Cerebellar cortex (tissue), 1 donor: ENCODE measurements at places on chromosomes 12 and 14.

DNA sequence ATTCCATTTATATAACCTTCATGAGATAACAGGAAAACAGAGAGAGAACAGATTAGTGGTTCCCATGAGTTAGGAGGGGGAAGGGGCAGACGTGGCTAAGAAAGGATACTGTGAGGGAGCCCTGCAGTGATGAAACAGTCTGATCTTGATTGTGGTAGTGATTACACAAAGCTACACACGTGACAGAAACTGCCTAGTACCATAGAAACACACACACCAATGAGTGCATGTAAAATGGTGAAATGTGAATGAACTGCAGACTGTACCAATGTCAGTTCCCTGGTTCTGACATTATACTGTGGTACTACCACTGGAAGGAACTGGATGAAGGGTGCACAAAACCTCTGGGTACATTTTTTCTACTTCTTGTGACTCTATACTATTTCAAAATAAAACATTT is 36.9 kb downstream of the NRDE2 start:
- no peak for DNase-seq

DNA sequence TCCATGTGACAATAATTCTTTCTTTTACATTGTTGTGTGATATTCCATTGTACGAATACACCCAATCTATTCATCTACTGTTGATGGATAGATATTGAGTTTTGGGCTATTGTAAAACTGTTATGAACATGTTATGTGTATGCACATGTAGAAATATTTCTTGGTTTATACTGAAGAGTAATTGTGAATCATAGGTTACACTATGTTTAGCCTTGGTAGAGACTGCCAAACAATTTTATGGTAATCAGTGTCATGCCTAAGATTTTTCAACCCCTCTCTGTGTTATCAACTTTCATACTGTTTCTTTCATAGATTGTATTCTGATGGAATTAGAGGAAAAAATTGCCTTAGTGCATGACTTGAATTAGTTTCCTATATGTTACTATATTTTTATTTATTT is 39.5 kb downstream of the FRMD6 start:
- DNase-seq = no peak

- DNase-seq = no peak
Measured at GRCh38 chr14:104397956-104398355, 181.6 kb upstream of the C14orf180 start.

DNA sequence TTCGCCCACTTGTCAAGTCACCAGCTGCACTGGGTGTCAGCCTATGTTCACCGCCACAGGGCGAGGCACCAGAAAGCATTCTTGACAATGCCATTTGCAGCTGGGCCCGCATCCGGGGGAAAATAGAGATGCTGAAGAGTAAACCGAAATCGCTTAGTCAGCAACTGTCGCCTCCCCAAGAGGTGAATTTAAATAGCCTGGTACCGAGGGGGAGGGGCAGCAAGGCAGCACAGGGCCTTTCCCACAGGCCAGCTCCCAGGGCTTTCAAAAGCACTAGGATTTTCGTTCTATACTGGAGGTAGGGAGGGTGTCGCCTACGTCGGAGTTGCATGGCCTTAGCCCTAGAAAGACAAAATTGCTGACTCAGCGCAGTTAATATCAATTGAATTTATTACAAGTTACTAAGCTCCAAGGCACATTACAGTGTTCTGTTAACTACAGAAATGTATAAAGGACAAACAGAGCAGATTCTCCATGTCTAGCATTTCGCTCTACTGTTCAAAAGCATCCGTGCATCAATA is 4.3 kb downstream of the IRF2BPL start:
- no peak for DNase-seq

DNA sequence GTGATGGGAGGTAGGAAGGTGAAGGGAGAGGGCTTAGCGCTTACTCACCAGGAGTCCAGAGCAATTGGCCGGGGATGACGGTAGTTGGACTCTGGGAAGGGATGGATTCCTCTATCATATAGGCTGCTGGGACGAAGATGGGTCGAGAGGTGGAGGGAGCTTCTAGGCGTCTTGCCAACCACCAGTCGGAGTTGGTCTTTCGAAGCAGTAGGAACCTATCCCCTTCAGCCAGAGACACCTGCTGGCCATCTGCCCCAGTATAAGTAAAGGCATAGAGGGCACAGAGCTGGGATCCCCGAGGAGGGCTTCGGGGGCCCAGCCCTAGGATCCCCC is 657 bp downstream of the ARHGAP9 start:
- DNase-seq = no peak

DNA sequence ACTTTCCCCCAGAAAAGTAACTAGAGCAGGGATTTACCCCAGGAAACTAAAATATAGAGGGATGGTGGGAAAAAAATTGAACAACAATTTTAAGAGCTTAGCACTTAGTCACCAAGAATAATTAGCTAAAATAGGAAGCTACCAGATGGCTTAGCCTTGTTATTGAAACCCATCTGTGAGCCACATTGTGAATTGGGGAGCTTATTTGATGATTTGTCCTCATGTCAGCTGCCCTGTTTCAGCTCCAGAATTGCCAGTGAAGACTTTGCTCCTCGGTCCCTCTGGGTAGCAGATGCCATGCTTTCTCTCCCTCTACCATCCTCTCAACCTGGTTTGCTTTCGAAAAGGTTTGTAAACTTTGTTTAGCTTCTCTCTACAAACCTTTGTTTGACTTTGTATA is 67.7 kb upstream of the PTHLH start:
- peak; percentile 2 for DNase-seq

DNA sequence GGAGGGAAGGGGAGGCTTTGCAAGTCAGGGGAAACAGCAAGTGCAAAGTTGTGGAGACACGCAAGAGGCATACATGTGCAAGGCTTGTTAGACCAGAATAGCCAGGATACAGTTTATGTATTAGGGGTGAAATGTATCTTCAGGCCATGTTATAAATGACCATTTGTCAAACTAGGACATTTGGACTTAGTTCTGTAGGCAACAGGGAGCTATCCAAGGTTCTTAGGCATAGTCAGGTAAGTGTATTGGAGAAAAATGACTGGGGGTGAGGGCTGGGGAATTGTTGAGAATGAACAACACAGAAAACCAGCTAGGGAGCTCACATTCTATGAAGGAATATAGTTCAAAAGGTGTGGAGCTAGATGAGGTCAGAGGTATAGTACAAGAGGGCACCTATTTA is 42.5 kb downstream of the TPH2 start:
- no peak for DNase-seq

GRCh38 chr14:91223028-91223783 is 21.3 kb downstream of the GPR68 start:
- DNase-seq = no peak

GRCh38 chr12:90543841-90544240 is 411.1 kb downstream of the CCER1 start:
- DNase-seq = no peak

- no peak for DNase-seq
Measured at GRCh38 chr12:24172031-24172772, 222.7 kb upstream of the SOX5 start.

DNA sequence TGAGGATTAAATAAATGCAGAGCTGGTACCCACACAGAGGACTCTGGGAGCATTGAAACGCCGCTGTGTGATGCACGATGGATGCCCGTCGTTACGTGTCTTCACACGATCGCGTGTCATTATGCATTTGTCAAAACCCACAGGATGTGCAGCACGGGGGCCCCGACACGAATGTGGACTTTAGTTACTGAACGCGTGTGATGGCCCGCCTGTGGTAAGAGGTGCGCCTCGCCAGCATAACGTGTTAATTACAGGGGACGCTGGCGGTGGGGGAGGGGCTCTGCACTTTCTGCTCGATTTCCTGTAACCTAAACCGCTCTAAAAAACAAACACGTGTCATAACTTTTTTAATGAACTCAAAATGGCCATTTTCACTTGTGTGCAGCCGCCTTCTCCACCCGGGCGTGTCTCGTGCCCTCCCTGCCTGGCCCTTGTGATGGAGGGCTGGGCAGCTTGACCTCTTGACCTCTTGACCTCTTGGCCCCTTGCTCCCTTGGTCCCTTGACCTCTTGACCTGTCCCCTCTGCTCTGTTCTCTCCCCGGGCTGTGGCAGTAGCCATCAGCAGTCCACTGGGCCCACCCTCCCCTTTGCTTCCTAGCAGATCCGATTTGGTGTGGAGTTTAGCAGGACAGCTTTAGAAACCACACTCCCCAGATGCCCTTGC is 33.7 kb upstream of the GALNT9 start:
- no peak for DNase-seq

DNA sequence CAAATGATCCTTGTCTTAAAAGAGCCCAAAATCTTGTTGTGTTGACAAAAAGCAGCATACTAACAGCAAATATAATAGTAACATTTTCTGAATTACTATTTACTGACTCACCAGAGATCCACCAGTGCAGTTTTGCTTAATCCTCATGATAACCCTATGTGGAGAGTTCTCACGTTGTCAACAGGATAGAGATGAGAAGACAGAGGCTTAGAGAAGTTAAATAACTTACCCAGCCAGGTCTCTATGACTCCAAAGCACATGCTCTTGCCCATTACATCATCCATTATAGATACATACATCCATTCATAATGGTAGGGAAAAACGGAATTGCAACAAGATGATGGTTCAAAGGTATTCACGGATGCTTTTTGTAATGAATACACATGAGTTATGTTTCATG is 111.9 kb downstream of the PAX9 start:
- DNase-seq = no peak

GRCh38 chr12:28876196-28876798 is 272.8 kb upstream of the FAR2 start:
- DNase-seq = no peak

- no peak for DNase-seq
Measured at GRCh38 chr12:2177751-2178150, 125.0 kb downstream of the CACNA1C start.

DNA sequence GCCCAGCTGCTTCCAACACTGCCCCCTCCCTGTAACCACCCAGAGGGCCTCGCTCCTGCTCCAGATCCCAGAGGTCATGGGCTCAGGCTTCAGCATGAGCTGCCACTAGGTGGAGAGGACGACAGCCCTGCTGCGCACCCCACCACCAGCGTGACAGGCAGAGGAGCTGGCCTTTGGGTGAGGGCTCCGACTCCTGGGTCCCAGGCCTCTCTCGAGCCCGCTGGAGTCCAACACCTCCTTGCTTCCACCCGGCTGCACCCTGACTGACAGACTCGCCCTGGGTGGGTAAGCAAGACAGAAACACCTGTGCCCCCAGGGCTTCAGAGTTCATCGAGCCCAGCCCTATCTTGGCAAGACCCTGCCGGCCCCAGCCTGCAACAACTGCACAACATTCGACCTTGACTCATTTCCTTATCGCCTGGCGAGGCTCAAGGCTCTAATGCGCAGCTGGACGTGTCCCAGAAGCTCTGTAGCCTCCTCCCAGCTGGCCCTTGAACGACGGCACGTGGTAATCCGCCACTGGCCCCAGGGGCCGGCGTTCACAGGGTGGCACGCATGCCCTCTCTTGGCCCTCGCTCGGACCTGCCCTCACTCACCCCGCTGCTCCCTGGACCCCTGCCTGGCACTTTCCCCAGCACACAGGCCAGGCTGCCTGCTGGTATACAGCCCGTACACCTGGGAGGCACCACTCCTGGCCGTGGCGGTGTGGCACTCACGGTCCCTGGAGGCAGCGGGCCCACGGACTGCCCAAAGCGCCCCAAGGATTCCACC is 28.0 kb downstream of the VPS37B start:
- DNase-seq = peak; percentile 38

- no peak for DNase-seq
Measured at GRCh38 chr14:74682169-74682952, 30.5 kb downstream of the AREL1 start.

- no peak for DNase-seq
Measured at GRCh38 chr12:25427337-25428249, 125.5 kb downstream of the LMNTD1 start.

DNA sequence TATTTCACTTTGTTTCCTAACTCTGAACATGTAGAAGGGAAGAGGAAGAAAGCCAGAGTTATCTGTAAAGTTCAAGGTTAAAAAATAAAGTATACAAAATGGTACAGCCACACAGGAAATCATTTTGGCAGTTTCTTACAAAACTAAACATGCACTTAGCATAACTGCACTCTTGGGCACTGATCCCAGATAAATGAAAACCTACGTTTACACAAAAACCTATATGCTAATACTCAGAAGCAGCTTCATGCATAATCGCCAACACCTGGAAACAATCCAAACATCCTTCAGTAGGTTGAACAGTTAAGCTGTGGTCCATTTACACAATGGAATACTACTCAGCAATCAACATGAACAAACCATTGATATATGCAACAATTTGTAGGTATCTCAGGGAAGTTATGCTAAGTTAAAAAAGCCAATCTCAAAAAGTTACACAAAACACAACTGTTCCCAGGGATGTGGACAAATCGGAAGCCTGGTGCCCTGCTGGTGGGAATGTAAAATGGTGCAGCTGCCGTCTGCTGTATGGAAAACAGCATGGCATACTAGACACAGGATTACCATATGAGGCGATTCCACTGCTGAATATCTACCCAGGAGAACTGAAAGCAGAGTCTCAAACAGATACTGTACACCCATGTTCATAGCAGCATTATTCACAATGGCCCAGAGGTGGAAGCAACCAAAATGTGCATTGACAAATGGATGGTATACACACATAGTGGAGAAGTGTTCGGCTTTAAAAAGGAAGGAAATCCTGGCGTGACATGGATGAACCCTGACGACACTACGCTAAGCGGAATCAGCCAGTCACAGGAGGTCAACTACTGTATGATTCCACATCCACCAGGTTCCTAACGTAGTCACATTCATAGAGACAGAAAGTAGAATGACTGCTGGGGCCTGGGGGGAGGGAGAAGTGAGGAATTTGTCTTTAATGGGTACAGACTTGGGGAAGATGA is 37.7 kb downstream of the NRDE2 start:
- DNase-seq = no peak

GRCh38 chr14:93857081-93857480 is 68.8 kb upstream of the PRIMA1 start:
- peak; percentile 90 for DNase-seq

- DNase-seq = no peak
Measured at GRCh38 chr14:77200406-77200985, 18.9 kb downstream of the TMEM63C start.

- no peak for DNase-seq
Measured at GRCh38 chr12:26599096-26599695, 233.8 kb downstream of the ITPR2 start.

DNA sequence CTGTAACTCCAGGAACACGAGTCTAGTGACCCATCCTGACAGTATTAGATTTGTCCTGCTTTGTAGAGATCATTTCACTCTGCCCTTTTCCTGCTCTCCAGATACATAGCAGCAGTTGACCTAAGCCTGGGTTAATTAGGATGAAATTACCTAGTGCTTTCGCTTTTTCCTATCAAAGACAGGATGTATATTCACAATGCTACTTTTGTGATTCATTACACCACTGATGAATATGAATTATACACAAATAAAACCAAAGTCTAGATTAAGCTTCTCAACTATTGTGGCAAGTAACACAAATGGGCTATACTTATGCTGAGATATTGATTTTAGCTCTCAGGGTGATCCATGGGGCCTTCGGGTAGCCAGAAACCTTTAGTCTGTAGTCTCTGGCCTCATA is 17.9 kb downstream of the CERS5 start:
- no peak for DNase-seq

DNA sequence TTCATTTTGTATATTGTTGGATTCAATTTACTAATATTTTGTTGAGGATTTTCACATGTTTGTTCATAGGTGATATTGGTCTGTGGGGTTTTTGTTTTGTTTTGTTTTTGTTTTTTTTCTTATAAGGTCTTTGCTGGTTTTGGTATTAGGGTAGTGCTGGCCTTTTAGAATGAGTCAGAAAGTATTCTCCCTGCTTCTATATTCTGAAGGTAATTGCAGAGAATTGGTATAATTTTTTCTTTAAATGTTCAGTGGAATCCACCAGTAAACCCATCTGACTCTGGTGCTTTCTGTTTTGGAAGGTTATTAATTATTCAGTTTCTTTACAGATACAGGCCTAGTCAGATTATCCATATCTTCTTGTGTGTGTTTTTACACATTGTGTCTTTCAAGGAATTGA is 8.9 kb downstream of the TOGARAM1 start:
- no peak for DNase-seq
